Liver (tissue), 10 donors: ENCODE measurements at places on chromosomes 7 and 10. TPM values are rescaled to one million over a fixed set of nuclear protein-coding genes. Genes with fewer than 3 reads are reported as not detected.

GRCh38 chr10:102001435-102002068 is 54.4 kb downstream of the ARMH3 start:
- no peak overlapping the region for H3K27ac ChIP-seq
- H3K27me3 ChIP-seq: no peaks in the 10 kb centered on the region
- peaks cover 1% of the 10 kb centered on the region for H3K4me1 ChIP-seq
- peaks cover 13% of the 10 kb centered on the region for H3K36me3 ChIP-seq

GRCh38 chr7:73606801-73607691 is 17.3 kb downstream of the MLXIPL start:
- H3K36me3 ChIP-seq: peaks cover 4% of the 10 kb centered on the region
- no peak overlapping the region for H3K4me3 ChIP-seq

IL2RA gene
- not detected for total RNA-seq

TUBAL3 gene
- 0.75 TPM for total RNA-seq
